ENCODE measurements at places on chromosomes 16 and 17.

GRCh38 chr16:54145881-54146280, 140.7 kb downstream of the IRX3 start:
- DNase-seq: no peak

DNA sequence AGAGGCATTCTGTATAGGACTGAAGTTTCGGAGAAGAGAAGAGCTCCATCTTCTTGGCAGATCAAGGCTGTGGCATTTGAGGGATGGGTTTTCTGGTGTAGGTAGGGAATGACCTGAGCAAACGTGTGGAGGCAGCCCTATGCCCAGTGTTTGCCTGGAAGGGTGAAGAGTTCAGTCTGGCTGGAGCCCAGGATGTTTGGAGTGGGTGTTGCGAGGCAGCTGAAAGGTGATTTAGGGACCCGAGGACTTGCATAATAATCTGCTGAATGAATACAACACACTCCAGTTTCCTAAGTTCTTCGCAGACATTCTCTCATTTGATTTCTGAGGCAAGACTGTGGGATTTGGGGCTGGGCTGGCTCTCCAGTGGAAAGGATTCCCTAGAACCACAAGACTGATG, 186.2 kb downstream of the CYLD start:
- DNase-seq: no peak

DNA sequence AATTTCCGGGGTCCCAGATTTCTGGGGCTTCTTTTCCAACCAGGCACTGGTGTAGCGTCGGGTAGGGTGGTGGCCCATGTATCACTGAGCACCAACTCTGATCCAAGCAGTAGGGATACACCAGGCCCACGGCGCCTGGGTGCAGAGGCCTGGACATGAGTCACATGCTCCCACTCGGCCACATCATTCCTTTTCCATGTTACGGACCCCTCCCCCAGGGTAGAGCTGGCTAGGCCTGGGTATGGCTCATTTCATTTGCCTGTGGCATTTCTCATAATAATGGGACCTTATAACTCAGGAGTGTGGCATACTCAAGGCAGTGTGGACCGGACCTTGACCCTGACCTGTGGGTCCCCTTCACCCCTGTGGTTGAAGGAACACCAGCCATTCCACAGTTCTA, 18.0 kb upstream of the NDRG4 start:
- DNase-seq: no peak

GRCh38 chr16:82006036-82006435, 5.2 kb downstream of the SDR42E1 start:
- no peak for DNase-seq

- no peak for DNase-seq
Observed at GRCh38 chr17:16473044-16474011, 18.7 kb downstream of the LRRC75A start.

GRCh38 chr16:27222249-27223225, 19.2 kb downstream of the KDM8 start:
- no peak for DNase-seq

- no peak for DNase-seq
Observed at GRCh38 chr16:82960918-82961317, 334.1 kb downstream of the CDH13 start.

DNA sequence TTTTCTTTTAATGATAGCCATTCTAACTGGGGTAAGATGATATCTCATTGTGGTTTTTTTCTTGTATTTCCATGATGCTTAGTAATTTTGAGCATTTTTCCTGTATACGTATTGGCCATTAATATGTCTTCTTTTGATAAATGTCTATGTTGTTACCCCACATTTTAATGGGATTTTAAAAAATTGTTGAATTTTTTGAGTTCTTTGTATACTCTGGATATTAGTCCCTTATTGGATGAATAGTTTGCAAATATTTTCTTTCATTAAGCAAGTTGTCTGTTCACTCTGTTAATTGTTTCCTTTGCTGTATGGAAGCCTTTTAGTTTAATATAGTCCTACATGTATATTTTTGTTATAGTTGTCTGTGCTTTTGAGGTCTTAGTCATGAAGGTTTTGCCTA, 79.8 kb downstream of the BCAS3 start:
- no peak for DNase-seq

GRCh38 chr16:68935008-68935407, 91.7 kb downstream of the TANGO6 start:
- DNase-seq: no peak

GRCh38 chr16:57000271-57001025, 11.1 kb downstream of the NLRC5 start:
- peak; percentile 91 for DNase-seq
